IMR-90 (cell line): ENCODE measurements at places on chromosomes 1 and 21. TPM values are rescaled to one million over a fixed set of nuclear protein-coding genes. Genes with fewer than 3 reads are reported as not detected.

SPATA1 gene
- total RNA-seq, result under 0.01 and 0.56 TPM in 2 replicates

DNA sequence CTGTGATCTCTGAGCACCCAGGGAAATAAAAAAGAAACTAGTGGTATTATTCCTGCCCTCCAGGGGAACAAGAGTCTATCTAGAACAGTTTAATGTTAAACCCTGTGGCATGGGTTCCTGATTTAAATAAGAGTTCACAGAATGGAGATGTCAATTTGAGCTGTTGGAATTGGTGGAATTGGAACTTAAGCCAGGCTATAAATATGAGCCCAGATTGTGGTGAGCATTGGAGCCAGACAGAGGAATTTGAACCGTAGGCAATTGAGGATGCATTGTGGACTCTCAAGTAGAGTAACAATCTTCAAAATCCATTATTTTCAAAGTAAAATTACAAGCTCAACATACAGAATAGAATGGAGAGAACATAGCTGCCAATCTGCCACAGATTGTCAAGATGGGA lies 98.2 kb downstream of the NEK7 start:
- no peaks in the 10 kb centered on the region; the same call in 1 of the 2 replicates for H3K36me3 ChIP-seq
- H3K4me3 ChIP-seq, result no peak overlapping the region
- H3K27me3 ChIP-seq, result no peaks in the 10 kb centered on the region

GRCh38 chr21:39065917-39066316 lies 117.3 kb downstream of the PSMG1 start:
- H3K36me3 ChIP-seq, result no peaks in the 10 kb centered on the region
- H3K4me1 ChIP-seq, result peaks cover 6% of the 10 kb centered on the region
- no peak overlapping the region for H3K4me3 ChIP-seq
- no peak overlapping the region for H3K27ac ChIP-seq
- H3K27me3 ChIP-seq, result no peaks in the 10 kb centered on the region
- no peak for DNase-seq

GRCh38 chr1:206808615-206809014 lies 36.3 kb upstream of the IL10 start:
- no peaks in the 10 kb centered on the region for H3K36me3 ChIP-seq
- H3K27ac ChIP-seq, result no peak overlapping the region
- peak; percentile 57 for DNase-seq
- H3K4me3 ChIP-seq, result no peak overlapping the region
- H3K4me1 ChIP-seq, result no peaks in the 10 kb centered on the region

DNA sequence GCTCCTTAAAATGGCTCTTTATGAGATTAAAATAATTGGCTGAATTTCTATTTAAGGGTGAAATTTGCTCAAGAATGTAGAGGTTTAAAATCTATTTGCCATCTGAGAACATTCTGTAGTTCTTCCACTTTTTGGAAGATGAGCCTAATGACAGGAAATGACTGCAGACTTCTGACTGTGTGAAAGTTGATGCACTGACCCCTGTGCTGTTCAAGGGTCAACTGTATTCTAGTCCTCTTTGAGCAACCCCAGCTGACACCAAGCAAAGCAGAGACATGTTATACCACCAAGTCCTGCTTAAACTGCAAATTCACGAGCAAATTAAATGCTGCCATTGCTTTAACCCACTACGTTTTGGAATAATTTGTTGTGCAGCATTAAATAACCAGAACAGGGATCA lies 26.6 kb downstream of the DDAH1 start:
- no peaks in the 10 kb centered on the region for H3K27me3 ChIP-seq
- H3K27ac ChIP-seq, result no peak overlapping the region
- H3K4me1 ChIP-seq, result peaks cover 13% of the 10 kb centered on the region
- no peaks in the 10 kb centered on the region; the same call in 1 of the 2 replicates for H3K36me3 ChIP-seq
- no peak overlapping the region for H3K4me3 ChIP-seq

DNA sequence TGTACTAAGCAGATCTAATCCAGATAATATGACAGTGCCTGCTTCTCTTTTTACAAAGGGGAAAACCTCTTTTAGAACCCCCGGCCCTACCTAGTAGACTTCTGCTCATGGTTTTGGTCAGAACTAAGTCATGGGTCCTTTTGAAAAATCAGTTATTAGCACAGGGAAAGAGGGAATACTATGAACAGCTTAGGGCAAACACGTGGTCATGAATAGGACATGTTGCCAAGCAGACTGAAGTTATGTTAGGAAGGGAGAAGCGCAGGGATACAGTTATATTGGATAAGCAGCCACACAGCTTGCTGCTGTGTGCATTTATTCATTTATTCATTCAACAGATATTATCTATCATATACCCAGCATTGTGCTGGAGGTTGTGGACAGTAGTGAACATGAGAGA lies 25.3 kb upstream of the IGSF3 start:
- no peak overlapping the region for H3K27ac ChIP-seq
- H3K36me3 ChIP-seq, result no peaks in the 10 kb centered on the region
- no peak overlapping the region for H3K4me3 ChIP-seq
- DNase-seq, result no peak
- no peaks in the 10 kb centered on the region for H3K27me3 ChIP-seq

GRCh38 chr1:246012341-246012740 lies 494.7 kb downstream of the SMYD3 start:
- no peaks in the 10 kb centered on the region for H3K27me3 ChIP-seq
- no peaks in the 10 kb centered on the region for H3K4me1 ChIP-seq
- H3K27ac ChIP-seq, result no peak overlapping the region
- H3K36me3 ChIP-seq, result no peaks in the 10 kb centered on the region
- no peak overlapping the region for H3K4me3 ChIP-seq

- no peaks in the 10 kb centered on the region for H3K27me3 ChIP-seq
- H3K36me3 ChIP-seq, result no peaks in the 10 kb centered on the region; the same call in 1 of the 2 replicates
- peak; percentile 45 for DNase-seq
These were observed 12.9 kb downstream of the DESI2 start for GRCh38 chr1:244665771-244666217.

- no peak overlapping the region for H3K27ac ChIP-seq
- DNase-seq, result no peak
- H3K4me3 ChIP-seq, result no peak overlapping the region
- no peaks in the 10 kb centered on the region; the same call in 1 of the 2 replicates for H3K4me1 ChIP-seq
- H3K27me3 ChIP-seq, result no peaks in the 10 kb centered on the region
These were observed 40.0 kb upstream of the PTPRC start for GRCh38 chr1:198598796-198599321.
